Stimulated activated CD4-positive, alpha-beta T cell treated with anti-CD3 and anti-CD28 coated beads, Interleukin-12 subunit alpha, Interleukin-12 subunit beta, amount 100 ng/mL, for 24 hours (primary cell): ENCODE measurements at places on chromosomes 5 and 9.

- no peak for DNase-seq
Observed at GRCh38 chr9:130467316-130467715, 22.6 kb downstream of the ASS1 start.

- DNase-seq = no peak
Observed at GRCh38 chr5:64532657-64533056, 26.8 kb downstream of the RGS7BP start.

- no peak for DNase-seq
Observed at GRCh38 chr5:5794118-5794560, 371.7 kb downstream of the ICE1 start.

GRCh38 chr5:79938468-79938867, 52.6 kb downstream of the MTX3 start:
- no peak for DNase-seq

GRCh38 chr9:118721923-118722322, 647.3 kb downstream of the BRINP1 start:
- no peak for DNase-seq

GRCh38 chr9:92754091-92754745, 10.4 kb downstream of the BICD2 start:
- DNase-seq = no peak

- no peak for DNase-seq
Observed at GRCh38 chr9:92508018-92508820, 25.9 kb upstream of the ASPN start.

- no peak for DNase-seq
Observed at GRCh38 chr9:129145841-129146292, 32.2 kb downstream of the IER5L start.

GRCh38 chr5:139376364-139376763, 6.7 kb downstream of the SLC23A1 start:
- DNase-seq = no peak

GRCh38 chr5:32726086-32726557, 15.0 kb downstream of the NPR3 start:
- no peak for DNase-seq

DNA sequence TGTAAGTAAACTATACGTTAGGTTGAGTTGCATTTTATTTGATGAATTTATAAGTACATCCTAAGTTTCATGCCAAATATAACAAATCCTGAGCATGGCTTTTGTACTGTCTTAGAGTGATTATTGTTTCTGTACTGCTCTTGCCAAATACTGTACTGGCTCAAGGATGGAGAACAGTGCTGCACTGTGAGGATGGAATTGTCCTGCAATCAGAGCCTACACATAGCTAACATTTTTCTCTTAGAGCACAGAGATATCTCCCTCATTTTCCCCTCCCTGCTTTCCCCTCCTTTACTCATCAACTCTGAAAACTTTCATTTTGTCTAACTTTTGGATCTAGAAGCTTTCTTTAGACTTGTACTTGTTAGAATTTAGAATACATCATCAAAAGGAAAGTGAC, 28.3 kb downstream of the LRRC70 start:
- no peak for DNase-seq

GRCh38 chr5:173050791-173051190, 5.4 kb upstream of the CREBRF start:
- no peak for DNase-seq

GRCh38 chr5:55758714-55759113, 20.9 kb downstream of the DDX4 start:
- DNase-seq = no peak

DNA sequence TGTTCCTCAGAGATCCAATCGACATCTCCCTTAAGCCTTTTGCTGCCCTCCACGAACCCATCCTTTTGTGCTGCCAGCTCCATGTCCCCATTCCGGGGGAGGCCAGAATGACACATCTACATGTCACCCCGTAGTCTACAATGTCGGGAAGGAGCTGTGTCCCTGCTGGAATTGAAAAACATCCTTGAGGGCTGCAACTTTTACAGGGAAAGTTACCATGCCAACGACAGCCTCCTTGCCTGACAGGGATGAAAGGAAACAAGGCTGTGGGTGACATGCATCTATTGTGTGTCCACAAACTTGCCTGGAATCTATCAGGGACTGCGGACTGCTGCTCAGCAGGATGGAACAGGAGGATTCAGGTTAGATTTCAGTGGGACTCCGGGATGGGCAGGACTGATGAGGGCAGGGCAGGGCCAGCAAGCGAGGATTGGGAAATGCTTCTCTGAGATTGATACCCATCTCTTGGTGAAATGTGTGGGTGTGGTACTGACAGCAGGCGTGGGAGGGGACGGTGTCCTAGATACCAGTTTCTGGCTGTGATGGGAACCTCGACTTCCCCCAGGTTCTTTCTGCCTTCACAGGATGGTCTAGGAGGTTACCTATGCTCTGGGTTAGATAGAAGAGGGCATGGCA, 25.5 kb downstream of the EGR1 start:
- DNase-seq = no peak

GRCh38 chr9:101727612-101728524, 10.6 kb downstream of the GRIN3A start:
- no peak for DNase-seq

- no peak for DNase-seq
Observed at GRCh38 chr5:131825404-131826013, 28.7 kb upstream of the FNIP1 start.

DNA sequence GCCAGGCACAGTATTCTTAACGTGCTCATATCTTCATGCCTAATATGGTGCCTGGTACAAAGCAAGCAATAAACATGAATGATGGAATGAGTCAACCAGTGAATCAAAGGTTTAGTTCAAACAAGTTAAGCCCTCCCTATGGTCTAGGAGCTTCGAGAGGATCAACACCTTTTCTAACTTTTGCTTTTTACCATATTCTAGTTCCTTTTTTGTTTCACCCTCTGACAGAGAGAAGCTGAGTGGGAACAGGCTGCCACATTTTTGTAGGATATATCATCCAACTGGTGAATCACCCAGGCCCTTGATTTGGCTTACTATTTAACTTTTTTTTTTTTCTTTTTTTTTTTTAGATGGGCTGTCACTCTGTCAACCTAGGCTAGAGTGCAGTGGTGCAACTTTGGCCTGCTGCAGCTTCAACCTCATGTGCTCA, 39.3 kb upstream of the TNC start:
- DNase-seq = no peak

- no peak for DNase-seq
Observed at GRCh38 chr5:139904816-139905661, 109.4 kb downstream of the PSD2 start.

DNA sequence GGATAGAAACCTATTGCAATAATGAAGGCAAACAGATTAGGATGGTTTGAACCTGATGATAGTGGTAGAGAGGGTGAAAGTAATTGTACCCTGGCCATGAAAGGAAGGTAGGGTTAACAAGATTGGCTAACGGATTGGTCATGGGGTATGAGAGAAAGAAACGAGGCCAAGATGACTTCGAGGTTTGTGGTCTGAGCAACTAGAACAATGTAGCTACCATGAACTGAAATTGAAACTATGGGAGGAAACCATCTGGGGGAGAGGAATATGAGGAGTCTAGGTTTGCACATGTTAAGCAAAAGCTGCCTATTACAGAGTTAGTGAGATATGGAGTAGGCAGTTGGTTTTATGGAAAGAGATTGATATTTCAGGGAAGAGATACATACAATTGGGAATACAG, 406.0 kb downstream of the PRELID2 start:
- no peak for DNase-seq

GRCh38 chr9:18489861-18490260, 15.9 kb downstream of the ADAMTSL1 start:
- DNase-seq = no peak

DNA sequence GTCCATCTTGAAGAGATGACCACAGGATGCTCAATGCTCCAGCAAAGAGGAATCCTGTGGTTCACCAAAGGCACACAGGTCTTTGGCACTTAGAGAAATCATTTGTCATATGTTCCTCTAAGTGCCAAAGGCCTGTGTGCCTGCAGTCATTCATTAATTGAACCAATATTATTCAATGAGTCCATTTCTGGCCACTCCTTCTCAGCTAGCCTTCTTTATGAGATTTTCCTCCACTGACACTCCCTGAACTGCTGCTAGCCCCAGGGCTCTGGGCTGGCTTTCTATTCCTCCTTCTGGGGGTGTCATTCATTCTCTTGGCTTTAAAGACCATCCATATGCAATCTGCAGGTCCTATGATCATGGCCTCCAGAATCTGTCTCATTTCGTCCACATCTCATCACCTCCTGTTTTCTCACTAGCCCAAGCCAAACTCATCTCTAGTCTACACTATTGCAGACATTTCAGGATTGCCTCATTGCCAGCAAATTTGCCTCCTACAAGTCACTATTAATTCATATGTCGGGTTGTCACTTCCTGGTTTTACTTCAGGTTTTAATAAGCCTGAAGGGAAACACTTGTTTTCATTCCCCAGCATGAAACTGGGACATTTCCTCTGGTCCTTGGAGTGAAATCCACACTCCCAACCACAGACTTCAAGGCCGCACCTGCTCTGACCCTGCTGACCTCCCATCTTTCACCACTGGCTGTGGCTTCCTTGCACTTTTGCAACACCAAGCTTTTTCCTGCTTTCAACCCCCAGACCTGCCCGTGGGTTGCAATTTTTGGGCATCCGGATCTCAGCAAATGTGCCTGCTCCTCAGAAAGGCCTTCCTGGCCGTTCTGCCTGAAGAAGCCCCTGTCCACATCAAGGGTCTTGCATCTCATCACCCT, 35.1 kb downstream of the KCNIP1 start:
- no peak for DNase-seq

GRCh38 chr5:75466006-75466716, 45.3 kb downstream of the CERT1 start:
- DNase-seq = no peak

DNA sequence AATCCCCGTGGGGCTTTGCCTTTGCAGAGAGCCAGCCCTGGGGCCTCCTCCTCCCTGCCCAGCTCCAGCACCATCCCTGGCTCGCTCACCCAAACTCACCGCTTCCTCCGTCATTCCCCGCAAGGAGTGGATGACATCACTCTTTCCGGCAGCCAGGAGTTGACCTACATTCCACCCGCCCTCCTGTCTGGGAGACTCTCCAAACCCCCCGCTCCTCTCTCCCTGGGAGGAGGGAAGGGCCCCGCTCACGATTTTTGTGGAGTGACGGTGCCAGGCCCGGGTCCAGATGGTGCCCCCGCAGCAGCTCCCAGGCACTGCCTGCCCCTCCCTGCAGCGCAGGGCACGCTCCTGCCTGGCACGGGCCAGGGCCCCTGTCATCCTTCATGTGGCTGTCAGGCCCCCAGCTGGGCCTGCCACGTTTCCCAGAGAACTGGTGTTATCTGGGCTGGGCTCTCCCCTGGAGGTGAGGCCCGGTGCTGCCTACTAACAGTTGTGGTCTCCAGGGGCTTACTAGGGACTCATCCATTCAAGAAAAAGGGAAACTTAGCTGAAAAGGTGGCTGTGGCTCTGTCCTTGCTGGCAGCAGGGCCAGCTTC, 52.3 kb downstream of the NTNG2 start:
- no peak for DNase-seq

DNA sequence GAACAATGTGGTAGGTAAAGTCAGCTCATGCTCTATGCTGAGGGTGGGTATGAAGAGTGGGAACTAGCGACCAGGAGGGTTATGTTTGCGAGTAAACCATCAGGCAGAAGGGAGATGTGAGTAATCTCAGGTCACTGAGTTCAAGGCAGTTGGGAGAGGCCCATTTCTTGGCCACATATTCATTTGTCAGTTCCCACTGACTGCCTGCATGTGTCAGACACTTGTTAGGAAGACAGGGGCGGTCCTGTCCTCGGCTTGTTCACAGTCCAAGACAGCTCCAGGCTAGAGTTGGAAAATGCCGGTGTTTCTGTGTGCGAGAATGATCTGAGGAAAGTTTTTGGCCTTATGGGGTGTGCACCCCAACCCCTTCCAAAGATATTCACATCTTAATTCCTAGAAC, 48.6 kb upstream of the GDNF start:
- no peak for DNase-seq

- peak; percentile 63 for DNase-seq
Observed at GRCh38 chr9:113511856-113512761, 48.6 kb downstream of the RGS3 start.

- DNase-seq = no peak
Observed at GRCh38 chr9:127968042-127968441, 12.7 kb downstream of the EEIG1 start.

- DNase-seq = no peak
Observed at GRCh38 chr5:66596636-66597182, 516 bp downstream of the MAST4 start.

DNA sequence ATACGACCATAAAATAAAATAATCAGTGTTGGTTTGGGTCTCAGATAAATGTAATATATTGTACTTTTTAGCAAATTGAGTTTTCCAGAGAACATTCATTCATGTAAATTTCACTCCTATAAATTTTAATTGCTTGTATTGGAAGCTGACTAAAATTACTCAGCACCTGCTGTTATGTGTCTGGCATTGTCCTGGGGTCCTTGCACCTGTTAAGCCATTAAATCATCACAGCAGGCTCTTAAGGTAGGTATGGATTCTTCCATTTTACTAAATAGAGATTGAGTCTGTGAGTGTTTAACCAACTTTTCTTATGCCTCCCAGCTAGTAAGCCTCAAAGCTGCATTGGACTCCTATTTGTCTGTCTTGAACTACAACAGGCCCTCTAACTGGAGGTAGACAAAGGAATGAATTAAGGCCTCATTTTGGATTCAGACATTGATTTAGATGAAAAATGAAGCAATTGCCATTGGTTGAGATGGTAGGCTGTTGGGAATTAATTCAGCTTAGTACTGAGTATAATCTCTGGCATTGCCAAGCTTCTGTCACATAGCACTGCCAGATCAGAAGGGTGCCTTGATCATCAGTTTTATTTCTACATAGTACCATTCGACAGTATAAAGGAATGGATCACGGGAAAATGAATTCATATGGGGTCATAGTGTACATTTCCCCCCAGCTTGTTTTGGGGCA, 78.9 kb downstream of the PARP8 start:
- no peak for DNase-seq

- no peak for DNase-seq
Observed at GRCh38 chr5:50807661-50808060, 141.2 kb downstream of the PARP8 start.

DNA sequence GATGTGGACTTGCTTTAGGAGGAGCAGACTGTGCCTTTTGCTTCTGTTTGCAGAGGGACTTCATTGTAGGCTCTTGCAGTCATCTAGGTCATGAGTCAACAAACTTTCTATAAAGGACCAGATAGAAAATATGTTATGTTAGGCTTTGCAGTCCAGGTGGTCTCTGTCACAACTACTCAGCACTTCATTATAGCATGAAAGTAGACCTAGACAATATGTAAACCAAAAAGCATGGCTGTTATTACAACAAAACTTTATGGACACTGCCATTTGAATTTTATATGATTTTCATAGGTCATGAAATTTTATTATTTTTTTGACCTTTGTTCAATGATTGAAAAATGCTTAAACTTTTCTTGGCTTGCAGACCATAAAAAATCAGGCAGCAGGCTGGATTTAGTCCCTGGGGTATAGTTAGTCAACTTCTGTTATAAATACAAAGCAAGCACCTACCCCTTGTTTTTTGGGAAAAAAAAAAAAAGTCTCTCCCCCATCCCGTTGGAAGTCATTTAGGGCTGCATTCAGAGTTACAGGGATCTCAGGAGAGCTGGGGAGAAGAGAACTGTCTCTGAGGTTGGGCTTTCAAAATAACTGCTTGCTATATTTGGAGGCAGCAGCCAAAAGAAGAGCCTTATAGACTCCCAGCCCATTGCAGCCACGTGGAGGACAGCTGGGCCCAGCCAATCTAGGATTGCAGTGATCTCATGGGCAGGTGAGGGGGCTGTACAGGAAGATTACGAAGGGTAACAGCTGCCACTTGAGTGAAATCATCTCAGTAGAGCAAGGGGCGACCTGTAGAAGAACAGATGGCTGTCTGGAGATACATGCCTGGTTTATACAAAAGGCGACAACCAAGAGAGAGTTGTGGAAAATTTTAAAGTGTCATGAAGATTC, 136.6 kb upstream of the TNC start:
- DNase-seq = no peak
